ENCODE measurements at places on chromosomes 3 and 15.

DNA sequence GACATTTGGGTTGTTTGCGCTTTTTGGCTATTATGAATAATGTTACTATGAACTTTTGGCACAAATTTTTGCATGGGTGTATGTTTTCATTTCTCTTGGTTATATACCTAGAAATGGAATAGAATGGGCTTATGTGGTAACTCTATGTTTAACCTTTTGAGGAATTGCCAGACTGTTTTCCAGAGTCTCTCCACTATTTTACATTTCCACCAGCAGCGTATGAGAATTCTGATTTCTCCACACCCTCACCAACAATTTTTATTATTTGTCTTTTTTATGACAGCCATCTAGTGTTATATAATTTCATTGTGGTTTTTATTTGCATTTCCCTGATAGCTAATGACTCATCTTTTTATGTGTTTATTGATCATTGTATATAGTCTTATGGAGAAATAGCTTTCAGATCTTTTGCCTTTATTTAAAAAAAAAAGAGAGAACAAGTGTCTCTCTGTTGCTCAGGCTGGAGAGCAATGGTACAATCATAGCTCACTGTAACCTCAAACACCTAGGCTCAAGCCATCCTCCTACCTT lies 247.2 kb downstream of the OPA1 start:
- no peak for DNase-seq

DNA sequence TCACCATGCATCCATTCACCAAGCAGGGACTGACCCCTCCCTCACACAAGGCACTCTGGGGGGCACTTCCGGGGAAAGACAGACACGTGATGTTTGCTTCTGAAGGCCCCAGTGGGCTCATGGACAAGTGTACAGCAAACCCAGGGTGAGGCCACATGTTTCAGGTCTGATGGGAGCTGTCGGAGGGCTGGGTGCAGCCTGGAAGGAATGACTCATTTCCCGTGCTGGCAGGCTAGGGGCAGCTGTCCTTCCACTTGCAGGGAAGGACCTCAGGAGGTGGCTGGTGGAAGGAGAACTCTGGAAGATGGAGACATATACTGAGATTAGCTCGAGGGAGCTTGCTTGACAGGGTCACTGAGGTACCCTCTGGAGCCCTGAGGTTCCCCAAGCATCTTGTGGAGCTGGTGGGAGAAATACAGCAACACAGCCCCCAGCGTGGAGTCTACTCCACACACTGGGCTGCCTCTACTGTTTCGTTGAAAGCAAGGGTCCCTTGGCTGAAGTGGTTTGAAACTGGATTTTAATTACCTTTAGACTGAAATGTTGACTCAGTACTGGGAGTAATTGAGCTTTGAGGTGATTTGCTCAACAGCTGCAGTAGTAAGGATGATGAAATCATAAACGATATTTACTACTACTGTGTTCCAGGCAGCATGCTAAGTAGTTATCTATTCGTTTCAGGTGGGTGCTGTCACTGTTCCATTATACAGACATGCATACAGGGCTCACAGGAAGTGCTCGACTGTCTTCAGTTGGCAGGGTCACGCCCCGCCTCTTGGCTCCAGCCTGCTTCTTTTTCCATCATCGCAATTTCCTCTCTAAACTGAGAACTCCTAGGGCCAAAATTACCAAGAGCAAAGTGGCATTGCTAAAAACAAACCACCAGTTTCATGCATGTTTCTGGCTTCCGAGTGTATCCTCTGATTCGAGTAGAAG lies 230.4 kb downstream of the ADAMTS17 start:
- peak; percentile 54 for DNase-seq

DNA sequence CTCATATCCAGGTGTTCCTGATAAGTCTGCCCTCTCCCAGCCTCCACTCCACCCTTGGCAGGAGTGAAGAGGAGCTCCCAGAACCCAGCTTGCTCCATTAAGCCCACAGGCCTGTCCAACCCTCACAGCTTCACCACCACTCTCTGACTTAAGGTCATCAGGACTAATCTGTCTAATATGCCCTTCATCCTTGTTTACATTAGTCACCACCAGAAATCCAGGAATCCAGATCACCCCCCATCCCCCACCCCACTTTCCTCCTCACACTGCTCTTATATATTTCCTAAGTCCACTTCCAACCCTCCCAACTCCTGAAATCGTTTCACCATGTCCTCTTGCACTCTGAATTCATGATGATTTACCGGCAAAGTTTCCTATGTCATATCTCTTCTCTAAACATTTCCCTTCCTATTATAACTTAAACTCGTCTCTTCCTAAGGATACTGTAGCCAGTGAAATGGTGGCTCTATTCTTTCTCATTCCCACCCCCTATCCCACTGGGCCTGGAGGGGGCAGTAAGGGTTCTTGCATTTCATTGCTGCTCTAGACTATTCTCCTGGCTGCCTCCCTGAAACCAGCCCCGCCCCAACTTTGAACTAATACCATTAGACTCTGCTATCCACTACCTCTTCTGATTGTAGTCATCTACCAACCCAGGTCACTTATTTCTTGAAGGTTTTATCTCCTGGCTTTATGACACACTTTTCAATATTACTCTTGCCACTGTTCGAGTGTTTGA lies 43.4 kb downstream of the PPP2R3A start:
- DNase-seq = no peak

GRCh38 chr15:68347392-68347791 lies 69.8 kb downstream of the FEM1B start:
- no peak for DNase-seq

- no peak for DNase-seq
Observed at GRCh38 chr15:95501865-95502264, 828.6 kb upstream of the NR2F2 start.

DNA sequence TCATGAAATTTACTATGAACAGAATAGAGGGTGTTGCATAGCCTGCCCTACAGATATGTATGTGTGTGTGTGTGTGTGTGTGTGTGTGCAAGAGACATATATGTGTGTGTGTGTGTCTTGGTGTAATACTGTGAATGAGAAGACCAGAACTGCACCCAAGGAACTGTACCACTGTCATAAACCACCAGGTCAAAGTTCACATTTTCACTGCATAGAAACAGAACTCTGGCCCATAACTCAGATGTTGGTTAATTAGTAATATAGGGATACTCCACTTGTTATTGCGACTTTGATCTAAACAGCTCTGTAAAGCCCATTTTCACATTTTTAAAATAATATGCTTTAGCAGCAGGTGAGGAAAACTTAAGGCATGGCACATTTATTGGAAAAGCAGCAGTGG lies 111.8 kb downstream of the IGF2BP2 start:
- DNase-seq = no peak

All from stimulated activated CD4-positive, alpha-beta T cell treated with anti-CD3 and anti-CD28 coated beads, Interleukin-1b, Interleukin-23, amount 100 ng/mL, for 24 hours (primary cell).